ENCODE measurements at places on chromosomes 3 and 15. TPM values are rescaled to one million over a fixed set of nuclear protein-coding genes. Genes with fewer than 3 reads are reported as not detected.
A peak's percentile ranks its signal among the peaks of the same experiment; 100 is the strongest.

DNA sequence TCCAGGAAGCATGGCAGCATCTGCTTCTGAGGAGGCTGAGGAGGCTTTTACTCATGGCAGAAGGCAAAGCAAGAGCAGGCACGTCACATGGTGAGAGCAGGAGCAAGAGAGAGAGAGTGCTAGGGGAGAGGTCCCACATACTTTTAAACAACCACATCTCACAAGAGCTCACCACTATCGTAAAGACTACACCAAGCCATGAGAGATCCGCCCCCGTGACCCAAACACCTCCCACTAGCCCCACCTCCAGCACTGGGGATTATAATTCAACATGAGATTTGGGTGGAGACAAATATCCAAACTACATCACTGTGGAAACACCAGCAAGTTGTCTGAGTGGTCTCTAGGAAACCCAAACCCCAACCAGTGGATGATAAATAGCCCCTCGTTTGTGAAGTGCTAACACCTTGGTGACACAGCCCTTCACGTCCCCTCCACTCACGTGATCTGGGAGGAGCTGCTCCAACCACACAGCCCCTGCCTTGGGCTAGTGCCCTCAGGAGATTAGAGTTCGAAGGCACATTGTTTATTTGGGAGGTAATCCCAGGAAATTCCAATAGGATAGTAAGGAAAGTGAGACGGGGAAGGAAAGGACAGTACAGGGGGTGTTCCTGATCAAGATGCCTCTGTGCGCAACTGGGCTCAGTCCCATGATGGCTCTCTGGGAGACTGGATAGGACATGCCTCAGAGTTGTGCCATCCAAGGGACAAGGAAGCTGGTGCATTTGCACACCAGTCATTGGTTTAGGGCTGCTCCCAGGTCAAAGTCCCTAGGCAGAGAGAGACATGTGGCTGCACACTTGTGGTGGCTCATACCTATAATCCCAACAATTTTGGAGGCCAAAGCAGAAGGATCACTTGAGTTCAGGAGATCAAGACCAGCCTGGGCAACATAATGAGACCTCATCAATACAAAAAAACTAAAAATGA is 80.6 kb upstream of the CTNNB1 start:
- DNase-seq, result no peak

GRCh38 chr3:12947504-12948369 is 106.4 kb upstream of the RPL32 start:
- peak; percentile 83 for DNase-seq

- DNase-seq, result no peak
Observed at GRCh38 chr3:13078163-13078905, 5.1 kb upstream of the IQSEC1 start.

- DNase-seq, result no peak
Observed at GRCh38 chr15:74373056-74373650, 5.7 kb upstream of the CYP11A1 start.

GRCh38 chr3:124966521-124967445 is 32.2 kb upstream of the MUC13 start:
- DNase-seq, result no peak

DNA sequence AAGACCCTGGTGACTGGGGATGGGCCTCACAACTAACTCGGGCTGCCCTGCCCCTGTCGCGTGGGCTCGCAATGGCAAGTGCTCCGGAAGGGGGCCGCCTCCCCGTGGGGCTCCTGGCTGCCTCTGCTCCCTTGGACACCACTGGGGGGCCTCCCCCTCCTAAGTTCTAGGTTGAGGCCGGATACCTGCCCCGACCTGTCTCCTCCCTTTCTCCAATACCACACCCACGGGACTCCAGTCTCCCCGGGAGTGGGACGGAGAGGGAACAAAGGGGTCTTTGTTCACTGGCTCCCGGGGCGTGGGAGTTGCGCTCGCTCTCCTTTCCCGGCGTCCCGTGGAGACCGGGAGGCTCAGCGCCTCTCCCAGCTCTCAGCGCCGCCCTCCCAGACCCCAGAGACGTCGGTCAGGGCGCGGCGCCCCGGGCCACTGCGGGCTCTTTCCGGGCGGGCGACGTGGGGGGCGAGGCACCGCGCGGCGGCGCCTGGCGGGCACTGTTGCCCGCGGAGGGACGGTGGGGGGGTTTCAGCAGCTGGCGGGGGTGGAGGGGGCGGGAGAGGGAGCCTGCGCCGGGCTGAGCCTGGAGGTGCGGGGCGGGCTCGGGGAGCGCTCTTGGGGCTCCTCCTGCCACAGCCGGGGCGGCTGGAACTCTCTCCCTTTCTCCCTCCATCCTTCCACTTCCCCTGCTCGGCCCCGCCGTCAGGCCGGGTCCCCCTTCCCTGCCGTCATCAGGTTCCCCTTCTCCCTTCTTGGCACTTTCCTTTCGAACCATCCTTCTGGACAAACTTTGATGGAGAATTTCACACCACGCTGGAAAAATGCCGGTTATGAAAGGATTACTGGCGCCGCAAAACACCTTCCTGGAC is at the start of gene KCNH8:
Gene KCNH8 (plus strand): TSS at position 606 of the 863 bp plus-strand sequence. CDS start 210 bp downstream, at position 816.
- DNase-seq, result no peak

DNA sequence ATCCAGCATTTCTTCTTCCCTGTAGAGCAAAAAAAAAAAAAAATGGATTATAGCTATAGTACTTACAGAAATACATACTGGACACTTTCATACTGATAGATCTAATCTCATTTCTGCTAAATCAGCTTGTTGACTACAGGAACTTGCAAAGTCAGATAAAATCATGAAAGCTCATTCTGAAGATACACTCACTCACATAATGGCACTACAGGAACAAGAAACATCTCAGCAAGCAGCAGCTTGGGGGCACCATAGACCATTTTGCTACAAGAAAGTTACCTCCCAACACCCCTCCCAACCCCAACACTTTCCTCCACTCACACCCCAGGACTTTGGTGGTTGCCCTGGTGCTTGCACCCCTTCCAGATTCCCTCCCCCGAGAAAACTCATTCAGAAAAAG is 4.6 kb downstream of the MYH15 start:
- DNase-seq, result no peak

- DNase-seq, result no peak
Observed at GRCh38 chr15:81851325-81851724, 194.5 kb downstream of the MEX3B start.

DNA sequence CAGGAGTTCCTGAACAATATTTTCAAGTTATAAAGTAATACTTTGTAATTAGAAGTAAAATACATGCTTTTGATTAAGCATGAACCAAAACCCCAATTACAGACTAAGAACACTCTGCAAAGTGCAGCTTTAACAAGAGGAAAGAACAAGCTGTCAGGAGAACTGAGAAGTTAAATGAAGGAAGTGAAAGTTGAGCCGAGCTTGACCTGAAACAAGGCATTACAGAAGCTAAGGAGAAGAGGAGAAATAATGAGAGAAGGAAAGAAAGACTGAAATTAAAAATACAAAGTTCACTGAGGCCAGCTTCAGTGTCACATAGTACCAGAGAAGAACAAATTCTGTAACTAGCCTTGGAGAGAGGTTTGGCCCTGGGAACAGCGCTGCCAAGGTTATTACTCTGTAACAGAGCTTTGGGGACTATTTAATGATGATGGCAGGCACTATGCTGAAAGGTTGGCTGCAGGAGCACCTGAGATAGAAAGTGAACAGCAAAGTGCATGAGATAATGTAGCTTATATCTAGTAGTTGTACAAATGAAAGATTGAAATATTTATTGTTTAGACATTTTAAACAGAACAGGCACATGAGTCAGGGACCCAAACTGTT is 241.9 kb upstream of the PEX5L start:
- no peak for DNase-seq

GRCh38 chr3:155912579-155913190 is 42.2 kb downstream of the GMPS start:
- no peak for DNase-seq

DNA sequence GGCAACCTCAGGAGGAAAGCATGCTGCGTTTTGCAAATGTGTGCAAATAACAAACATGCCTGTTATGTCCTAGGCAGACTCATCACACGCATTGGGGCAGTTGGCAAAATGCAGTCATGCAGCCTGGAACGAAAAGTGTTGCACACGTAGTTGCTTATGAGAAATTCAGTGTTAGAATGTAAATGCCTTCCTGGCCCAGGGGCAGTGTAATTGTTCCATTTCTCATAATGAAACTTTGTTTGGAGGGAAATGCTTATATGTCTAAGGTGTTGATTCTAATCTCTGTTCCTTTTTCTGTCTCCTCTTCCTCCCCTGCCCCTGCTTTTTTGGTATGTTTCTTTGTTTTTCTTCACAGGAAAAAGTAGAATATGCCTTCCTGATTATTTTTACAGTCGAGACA is 156.0 kb downstream of the CACNA1D start:
- DNase-seq, result no peak

GRCh38 chr15:46322753-46323152 is 687.9 kb downstream of the SQOR start:
- no peak for DNase-seq

- no peak for DNase-seq
Observed at GRCh38 chr15:93105485-93105884, 16.5 kb upstream of the RGMA start.

DNA sequence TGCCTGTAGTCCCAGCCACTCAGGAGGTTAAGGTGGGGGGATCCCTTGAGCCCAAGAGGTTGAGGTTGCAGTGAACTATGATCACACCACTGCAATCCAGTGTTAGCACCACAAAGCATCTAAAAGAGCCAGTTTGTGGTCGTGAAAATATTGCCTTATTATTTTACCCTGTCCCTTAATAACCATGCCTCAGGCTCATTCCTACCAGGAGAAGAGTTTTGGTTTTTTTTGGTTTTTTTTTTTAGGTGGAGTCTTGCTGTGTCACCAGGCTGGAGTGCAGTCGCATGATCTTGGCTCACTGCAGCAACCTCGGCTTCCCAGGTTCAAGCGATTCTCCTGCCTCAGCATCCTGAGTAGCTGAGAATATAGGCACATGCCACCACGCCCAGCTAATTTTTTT is 17.9 kb upstream of the AVEN start:
- no peak for DNase-seq

DNA sequence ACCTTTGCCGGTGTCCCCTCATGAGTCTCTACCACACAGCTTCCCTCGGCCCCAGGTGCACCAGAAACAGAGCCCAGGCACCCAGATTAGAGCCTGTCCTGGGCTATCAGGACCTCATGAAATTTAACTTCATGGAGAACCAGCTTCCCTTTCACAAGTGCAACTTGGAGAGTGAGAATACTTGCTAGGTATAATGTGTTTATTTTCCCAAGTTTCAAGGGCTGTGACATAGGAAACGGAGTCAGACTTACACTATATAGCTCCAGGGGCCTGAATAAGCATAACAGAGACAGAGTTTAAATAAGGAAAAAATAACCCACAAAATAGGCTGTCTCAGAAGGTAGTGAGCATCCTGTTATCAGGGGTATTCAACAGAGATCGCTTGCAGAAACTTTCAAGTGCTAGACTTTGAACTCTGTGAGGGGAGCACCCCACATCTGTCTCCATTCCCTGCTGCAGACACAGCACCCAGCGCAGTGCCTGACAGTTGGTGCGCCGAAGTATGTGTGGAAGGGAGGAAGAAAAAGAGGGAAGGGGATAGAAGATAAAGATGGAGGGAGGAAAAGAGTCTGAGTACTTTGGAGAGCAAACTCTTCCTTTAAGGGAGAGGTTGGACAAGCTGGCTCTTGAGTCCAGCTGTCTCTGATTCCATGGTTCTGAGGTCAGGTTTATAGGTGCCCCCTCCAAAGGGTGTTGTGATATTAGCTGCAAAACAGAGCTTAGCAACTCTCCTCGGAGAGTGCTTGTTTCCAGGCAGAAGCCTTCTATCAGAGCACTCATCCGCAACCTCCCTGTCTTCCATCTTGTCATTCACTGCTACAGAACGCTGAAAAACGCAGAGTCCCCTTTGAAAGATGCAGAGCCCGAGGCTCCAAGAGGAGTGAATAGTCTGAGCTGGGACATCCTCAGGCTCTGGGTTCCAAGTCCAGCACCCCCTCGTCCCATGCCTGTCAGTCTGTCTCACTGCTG is 84.8 kb downstream of the CPN2 start:
- no peak for DNase-seq

DNA sequence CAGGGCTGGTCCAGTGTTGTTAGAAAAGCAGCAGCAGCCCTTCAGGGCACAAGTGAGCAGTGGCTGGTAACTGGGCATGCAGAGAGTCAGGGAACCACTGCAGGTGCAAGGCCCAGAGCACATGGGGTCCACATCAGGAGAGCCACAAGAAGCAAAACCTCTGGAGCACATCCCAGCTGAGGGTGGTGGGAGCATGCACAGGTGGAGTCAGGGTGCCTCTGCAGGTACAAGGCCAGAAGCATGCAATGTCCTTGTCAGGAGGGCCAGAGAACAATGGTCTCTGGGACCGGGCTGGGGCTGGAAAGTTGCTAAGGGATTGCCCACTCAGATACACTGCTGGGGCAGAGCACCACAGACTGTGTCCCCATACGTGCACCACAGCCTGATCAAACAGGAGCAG is 226.1 kb upstream of the UBE2E2 start:
- no peak for DNase-seq

The MELTF gene
- 4.0 TPM for total RNA-seq

GRCh38 chr15:31219221-31219620 is 107.4 kb upstream of the KLF13 start:
- no peak for DNase-seq

- DNase-seq, result no peak
Observed at GRCh38 chr3:166209701-166210100, 372.5 kb upstream of the BCHE start.

The RAB6B gene
- total RNA-seq, result 58.8 TPM

The PCLAF gene
- 1.1 TPM for total RNA-seq

The ECE2 gene
- total RNA-seq, result not detected

DNA sequence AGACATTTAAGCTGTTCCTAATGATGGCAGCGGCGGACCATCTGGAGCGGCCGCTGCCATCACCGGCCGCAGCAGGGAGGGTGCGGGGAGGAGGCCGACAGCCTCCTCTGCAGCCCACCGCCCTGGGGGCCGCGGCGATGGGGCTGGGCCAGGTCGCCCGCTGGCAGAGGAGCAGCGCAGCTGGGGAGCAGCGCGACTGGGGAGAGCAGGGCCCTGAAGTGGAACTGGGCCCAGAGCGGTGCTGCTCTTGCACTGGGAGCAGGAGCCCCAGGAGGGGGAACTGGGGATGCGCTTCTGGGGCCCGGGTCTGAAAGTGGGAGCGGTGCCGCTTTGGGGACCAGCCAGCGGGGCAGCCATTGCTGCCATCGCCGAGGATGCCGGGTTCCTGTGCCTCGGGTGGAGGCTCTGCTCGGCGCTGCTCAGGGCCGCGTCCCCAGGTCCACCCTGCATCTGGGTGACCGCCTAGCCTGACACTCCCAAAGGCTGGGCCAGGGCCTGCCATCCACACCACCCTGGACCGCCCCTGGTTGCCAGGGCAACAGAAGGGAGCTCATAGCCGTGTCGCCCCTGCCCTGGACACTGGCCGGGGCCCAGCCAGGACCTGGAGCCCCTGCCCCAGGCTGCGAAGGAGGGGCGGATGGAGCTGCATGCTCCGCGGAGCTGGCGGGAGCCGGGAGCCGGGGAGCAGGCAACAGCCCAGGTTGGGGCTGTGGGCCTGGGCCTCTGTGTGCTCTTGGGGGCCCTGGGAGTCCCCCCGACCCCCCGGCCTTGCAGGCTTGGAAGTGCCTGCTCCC is 15.5 kb upstream of the PLA2G4E start:
- DNase-seq, result no peak

DNA sequence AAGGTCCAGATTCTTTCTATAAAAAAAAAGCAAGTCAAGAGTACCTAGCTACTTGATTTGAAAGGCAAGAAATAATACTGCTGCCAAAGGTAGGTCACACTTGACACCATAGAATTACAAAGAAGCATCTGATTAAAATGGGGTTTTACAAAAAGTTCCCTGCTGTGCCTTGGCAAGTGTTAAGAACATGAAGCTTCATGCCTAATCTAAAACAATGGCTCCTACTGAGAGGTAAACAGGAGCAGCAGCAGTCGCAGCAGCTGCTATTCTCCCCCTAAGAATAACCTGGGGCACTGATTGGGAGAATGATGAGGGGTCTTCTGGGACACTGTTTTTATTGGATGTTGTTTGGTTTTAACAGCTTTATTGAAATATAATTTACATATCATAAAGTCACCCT is 14.1 kb downstream of the UBP1 start:
- no peak for DNase-seq
